ENCODE measurements at places on chromosomes 4 and X. TPM values are rescaled to one million over a fixed set of nuclear protein-coding genes. Genes with fewer than 3 reads are reported as not detected.

TMEM175 gene
- 57.7 TPM for total RNA-seq

PLXNA3 gene
- 38.1 TPM for total RNA-seq

SMIM14 gene
- 3.1 TPM for total RNA-seq

BEND2 gene
- total RNA-seq = not detected

NALF2 gene
- not detected for total RNA-seq

FANCB gene
- total RNA-seq = 1.5 TPM

RASL11B gene
- total RNA-seq = 0.63 TPM

DIPK2B gene
- total RNA-seq = not detected

RHOXF2B gene
- total RNA-seq = not detected

DNA sequence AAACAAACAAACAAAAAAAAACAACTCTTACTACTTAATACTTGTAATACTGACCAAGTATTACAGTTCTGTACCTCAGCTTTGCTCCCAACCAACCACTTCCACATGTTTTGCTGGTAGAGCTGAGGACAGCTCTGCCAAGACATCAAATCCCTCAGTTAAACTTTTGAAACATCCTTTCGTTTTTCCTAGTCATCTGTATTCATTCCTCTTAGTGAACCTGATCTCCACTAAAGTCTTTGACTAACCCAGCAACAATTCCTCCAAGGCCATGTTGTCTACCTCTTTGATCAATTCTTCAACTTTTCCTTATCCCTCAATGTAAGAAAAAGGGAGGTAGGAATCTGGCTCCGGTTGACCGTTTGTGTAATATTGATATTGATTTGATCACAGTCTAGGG lies 247.5 kb downstream of the ARHGAP24 start:
- H3K36me3 ChIP-seq = no peaks in the 10 kb centered on the region
- no peaks in the 10 kb centered on the region for H3K27me3 ChIP-seq
- H3K27ac ChIP-seq = no peak overlapping the region
- H3K4me3 ChIP-seq = no peak overlapping the region

DNA sequence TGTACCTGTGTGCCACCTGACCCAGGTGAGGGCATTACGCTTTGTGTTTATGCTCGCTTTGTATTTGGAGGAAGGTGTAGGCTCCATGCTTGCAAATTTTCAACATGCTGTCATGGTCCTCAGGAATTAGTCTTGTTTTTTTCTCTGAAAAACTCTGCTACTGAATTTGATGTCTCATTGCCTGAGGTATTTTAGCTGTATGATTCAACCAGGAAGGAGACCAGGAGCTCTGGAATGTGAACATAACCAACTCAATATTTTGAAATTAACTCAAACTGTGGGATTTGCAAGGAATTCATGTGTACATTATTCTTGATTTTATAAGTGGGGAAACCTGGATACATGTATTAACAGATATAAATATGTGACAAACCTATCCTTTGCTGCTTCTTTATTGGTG lies 134.1 kb downstream of the SLC4A4 start:
- DNase-seq = no peak
- H3K27me3 ChIP-seq = no peaks in the 10 kb centered on the region
- H3K36me3 ChIP-seq = no peaks in the 10 kb centered on the region
- H3K4me3 ChIP-seq = no peak overlapping the region
- no peak overlapping the region for H3K27ac ChIP-seq

GRCh38 chr4:101987623-101988243 lies 197.2 kb downstream of the BANK1 start:
- no peak for DNase-seq
- H3K36me3 ChIP-seq = no peaks in the 10 kb centered on the region
- H3K4me3 ChIP-seq = no peak overlapping the region
- no peaks in the 10 kb centered on the region for H3K27me3 ChIP-seq
- no peak overlapping the region for H3K27ac ChIP-seq

GRCh38 chr4:127069675-127070074 lies 563.1 kb upstream of the INTU start:
- H3K27me3 ChIP-seq = no peaks in the 10 kb centered on the region
- no peak overlapping the region for H3K4me3 ChIP-seq
- no peak for DNase-seq
- H3K4me1 ChIP-seq = no peaks in the 10 kb centered on the region
- H3K36me3 ChIP-seq = no peaks in the 10 kb centered on the region

DNA sequence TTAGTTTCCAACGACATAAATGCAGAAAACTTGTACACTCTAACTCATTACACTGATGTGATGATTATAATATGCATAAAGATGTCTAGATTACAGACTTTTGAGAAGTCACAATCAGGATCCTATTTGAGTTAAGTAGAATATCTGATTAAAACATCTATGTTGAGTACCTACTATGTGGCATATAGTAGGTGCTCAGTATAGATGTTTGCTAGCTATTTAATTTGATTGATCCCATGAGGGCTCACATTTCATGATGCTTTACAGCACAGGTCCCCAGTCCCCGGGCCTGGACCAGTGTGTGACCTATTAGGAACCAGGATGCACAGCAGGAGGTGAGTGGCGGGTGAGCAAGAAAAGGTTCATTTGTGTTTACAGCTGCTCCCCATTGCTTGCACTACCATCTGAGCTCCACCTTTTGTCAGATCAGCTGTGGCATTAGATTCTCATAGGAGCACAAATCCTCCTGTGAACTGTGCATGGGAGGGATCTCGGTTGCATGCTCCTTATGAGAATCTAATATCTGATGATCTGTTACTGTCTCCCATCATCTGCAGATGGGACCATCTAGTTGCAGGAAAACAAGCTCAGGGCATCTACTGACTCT lies 33.0 kb upstream of the CXCL8 start:
- H3K4me3 ChIP-seq = no peak overlapping the region
- H3K27ac ChIP-seq = no peak overlapping the region
- H3K27me3 ChIP-seq = no peaks in the 10 kb centered on the region
- H3K36me3 ChIP-seq = no peaks in the 10 kb centered on the region
- H3K4me1 ChIP-seq = no peaks in the 10 kb centered on the region

GRCh38 chr4:39631700-39632079 lies 7.0 kb downstream of the SMIM14 start:
- no peaks in the 10 kb centered on the region for H3K36me3 ChIP-seq
- no peak overlapping the region for H3K27ac ChIP-seq
- H3K27me3 ChIP-seq = no peaks in the 10 kb centered on the region
- no peak overlapping the region for H3K4me3 ChIP-seq

GRCh38 chrX:153766098-153766817 lies 2.2 kb downstream of the PLXNB3 start:
- no peak overlapping the region for H3K4me3 ChIP-seq
- H3K27me3 ChIP-seq = no peaks in the 10 kb centered on the region
- H3K4me1 ChIP-seq = peaks cover 9% of the 10 kb centered on the region
- no peak for DNase-seq

DNA sequence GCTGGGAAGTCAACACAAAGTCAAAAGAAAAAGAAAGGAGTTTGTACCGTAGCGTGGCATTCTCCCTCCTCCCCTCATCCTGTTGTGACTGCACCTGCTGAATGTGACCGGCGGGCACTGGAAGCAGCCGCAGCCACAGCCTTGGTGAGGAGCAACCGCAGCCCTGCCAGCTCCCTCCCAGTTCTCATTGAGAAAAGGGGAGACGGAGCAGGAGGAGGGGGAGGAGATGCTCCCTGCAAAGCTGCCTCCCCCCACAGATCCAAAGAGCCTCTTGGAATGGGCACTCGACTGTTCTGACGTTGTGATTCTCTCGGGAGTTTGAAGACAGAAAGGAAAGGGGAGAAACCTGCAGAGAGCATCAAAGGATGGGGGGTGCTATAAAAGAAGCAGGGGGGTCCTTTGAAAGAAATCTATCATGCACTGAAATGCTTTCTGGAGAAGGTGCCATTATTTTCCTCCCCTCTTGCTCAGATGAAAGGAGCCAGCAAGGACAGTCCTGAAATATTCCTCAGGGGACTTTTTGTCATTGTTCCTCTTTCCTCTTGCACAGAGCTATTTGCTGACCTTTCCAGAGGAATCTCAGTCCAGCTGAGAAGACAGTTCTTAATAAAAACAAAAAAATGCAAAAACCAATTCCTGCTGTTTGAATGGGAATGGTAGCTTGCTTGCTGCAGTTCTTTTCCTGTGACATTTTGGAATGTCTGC lies 429.7 kb downstream of the MAPK10 start:
- DNase-seq = no peak
- H3K36me3 ChIP-seq = no peaks in the 10 kb centered on the region
- no peak overlapping the region for H3K4me3 ChIP-seq
- H3K27ac ChIP-seq = no peak overlapping the region

GRCh38 chr4:155592179-155592937 lies 74.3 kb upstream of the GUCY1A1 start:
- no peak for DNase-seq
- H3K4me3 ChIP-seq = no peak overlapping the region
- no peak overlapping the region for H3K27ac ChIP-seq
- no peaks in the 10 kb centered on the region for H3K27me3 ChIP-seq

- H3K36me3 ChIP-seq = no peaks in the 10 kb centered on the region
- no peak overlapping the region for H3K4me3 ChIP-seq
- H3K4me1 ChIP-seq = no peaks in the 10 kb centered on the region
- no peaks in the 10 kb centered on the region for H3K27me3 ChIP-seq
Observed at GRCh38 chrX:15116900-15117299, 153.0 kb downstream of the ASB9 start.

- H3K4me3 ChIP-seq = no peak overlapping the region
- no peaks in the 10 kb centered on the region for H3K27me3 ChIP-seq
- no peaks in the 10 kb centered on the region for H3K36me3 ChIP-seq
- H3K27ac ChIP-seq = no peak overlapping the region
Observed at GRCh38 chr4:115433491-115433890, 320.1 kb upstream of the NDST4 start.

- no peak for DNase-seq
- no peaks in the 10 kb centered on the region for H3K27me3 ChIP-seq
- H3K4me1 ChIP-seq = peaks cover 25% of the 10 kb centered on the region
- peak overlapping the region; percentile 13 for H3K27ac ChIP-seq
- no peak overlapping the region for H3K4me3 ChIP-seq
- peaks cover 43% of the 10 kb centered on the region for H3K36me3 ChIP-seq
Observed at GRCh38 chrX:78957049-78957767, 12.0 kb downstream of the P2RY10 start.

DNA sequence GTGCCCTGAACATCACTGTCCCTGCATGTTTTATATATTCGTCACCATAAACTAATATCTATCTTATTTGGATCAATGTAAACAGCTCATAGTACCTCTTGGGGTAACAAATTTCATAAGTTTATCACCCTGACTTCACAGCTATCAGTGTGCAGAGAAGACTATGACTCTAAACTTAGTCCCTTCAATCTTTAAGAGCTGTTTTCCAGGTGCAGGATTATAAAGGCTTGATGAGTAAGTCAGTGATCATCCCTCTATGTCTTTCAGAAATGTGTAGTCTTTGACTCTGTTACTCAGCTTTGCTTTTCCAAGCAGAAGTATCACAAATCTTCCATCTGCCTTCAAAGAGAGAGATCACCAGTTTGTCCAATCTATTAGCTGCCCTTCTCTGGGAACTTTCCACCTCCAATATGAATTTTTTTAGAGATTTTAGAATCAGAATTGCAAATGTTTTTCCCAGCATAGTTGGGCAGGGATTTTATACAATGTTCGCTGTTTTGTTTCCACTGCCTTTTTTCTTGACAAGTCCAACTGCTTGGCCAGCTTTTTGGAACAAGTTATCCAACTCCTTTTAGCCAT lies 45.1 kb upstream of the TSPAN7 start:
- H3K4me1 ChIP-seq = no peaks in the 10 kb centered on the region
- no peak overlapping the region for H3K4me3 ChIP-seq
- H3K27me3 ChIP-seq = no peaks in the 10 kb centered on the region
- no peak for DNase-seq
- no peak overlapping the region for H3K27ac ChIP-seq

DNA sequence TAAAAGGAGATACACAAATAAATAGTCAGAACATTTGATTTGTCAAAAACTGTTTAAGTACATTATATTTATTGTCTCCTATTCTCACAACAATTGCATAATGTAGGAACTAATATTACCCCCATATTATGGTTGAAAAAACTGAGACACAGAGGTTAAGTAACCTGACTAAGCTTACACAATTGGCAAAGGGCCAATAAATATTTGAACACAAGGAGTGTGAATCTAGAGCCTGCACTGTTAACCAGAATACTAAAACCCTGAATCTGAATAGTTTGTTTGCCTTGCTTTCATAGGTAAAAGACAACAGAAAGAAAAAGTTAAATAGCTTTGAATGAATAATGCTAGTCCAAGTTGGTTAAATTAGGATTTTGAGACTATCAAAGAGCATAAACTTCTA lies 55.2 kb downstream of the IL13RA2 start:
- H3K27ac ChIP-seq = no peak overlapping the region
- no peak overlapping the region for H3K4me3 ChIP-seq
- DNase-seq = no peak
- H3K27me3 ChIP-seq = no peaks in the 10 kb centered on the region

DNA sequence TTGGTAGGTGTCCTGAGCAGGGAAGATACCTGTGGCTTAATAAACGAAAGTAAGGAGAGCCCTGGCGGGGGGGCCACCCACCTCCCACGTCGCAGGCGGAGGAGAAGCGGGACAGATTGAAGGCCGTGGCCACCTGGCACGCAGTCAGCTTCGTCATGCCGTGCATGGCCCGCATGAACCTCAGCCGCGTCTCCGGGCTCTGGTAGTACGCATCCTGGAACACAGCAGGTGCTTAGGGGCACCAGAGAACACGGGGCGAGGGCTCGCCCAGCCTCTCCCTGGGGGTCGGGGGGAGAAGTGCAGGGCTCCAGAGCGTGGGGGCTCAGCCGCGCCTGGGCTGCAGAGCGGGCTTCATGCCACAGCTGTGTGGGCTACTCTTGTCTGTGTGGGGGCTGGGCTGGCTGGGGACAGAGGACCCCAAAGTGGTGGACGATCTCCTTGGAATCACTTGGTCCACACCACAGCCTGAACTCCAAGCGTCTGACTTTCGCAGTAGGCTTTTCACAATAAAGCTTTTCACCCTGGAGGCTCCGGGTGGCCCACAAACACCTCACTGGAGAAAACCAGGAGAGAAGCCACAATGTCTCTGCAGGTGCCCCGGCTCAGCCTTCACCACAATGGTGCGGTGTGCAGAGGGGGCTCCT lies 27.1 kb upstream of the SLC25A6 start:
- H3K27ac ChIP-seq = no peak overlapping the region
- no peak for DNase-seq
- H3K36me3 ChIP-seq = peaks cover 48% of the 10 kb centered on the region
- no peak overlapping the region for H3K4me3 ChIP-seq
- no peaks in the 10 kb centered on the region for H3K4me1 ChIP-seq
- H3K27me3 ChIP-seq = no peaks in the 10 kb centered on the region

DNA sequence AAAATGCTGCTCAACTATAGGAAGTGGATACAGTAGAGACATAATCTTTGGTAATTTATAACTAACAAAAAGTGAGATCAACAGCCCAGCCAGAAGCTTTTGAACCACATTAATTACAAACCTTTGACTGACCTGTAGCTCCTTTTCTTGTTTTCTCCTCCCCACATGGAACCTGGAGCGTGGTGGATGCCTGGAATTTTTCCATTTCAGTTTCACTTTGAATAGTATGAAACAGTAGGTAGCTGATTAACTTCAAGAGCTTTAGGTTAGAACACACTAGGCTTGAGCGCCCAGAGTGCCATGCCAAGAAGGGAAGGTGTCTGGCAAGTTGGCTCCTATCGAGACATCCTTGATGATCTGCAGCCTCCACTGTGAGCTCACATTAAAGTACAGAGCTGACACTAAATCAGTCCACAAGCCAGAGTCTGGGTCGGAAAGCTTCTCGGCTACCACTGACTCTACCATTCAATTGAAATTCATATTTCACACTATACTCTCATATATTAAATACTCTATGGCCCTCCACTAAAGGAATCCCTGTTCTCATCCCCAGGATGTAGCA lies 143.4 kb downstream of the GLRA2 start:
- no peaks in the 10 kb centered on the region for H3K4me1 ChIP-seq
- DNase-seq = no peak
- no peaks in the 10 kb centered on the region for H3K27me3 ChIP-seq
- no peaks in the 10 kb centered on the region for H3K36me3 ChIP-seq
- no peak overlapping the region for H3K27ac ChIP-seq

GRCh38 chr4:5409237-5409636 lies 299.1 kb downstream of the EVC2 start:
- H3K27me3 ChIP-seq = no peaks in the 10 kb centered on the region
- no peak for DNase-seq
- H3K27ac ChIP-seq = no peak overlapping the region
- H3K36me3 ChIP-seq = no peaks in the 10 kb centered on the region

All from CD4-positive, alpha-beta T cell (primary cell).